ENCODE measurements at places on chromosomes 1 and 21.

DNA sequence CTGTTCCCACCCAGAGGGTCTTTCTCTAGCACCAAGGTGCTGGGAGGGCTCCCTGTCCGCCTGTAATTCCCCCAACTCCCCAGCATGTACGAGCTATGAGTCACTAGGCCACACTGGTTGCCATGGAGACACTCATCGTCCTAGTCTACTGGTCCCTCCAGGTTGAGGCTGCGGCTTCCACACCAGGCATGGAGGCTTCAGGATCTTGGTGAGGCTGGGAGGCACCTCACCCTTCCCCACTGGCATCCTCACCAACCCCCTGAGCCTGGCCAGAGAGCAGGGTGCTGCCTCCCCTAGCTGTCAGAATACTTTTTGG is 75.6 kb upstream of the KAZN start:
- DNase-seq: no peak

DNA sequence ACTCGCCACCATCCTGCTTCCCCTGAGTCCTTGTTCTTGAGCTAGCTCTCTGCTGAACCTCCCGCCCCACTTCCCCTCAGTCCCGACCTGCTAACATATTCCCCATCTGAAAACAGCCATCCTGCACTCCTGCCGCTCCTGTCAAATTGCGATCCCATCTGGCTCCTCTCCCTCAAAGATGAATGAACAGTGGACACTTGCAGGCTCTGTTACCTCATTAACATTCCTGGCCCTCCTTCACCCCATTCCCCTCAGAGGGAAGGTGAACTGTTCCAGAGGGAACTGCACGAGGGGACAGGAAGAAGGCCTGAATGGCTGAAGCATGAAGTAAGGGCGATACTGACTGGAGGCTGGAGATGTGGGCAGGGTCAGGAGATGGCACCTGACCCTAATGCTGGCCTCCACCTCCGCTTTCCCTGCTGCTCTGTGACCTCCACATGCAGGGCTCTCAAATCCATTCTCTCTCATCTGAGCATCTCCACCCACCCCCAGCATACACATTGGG is 7.4 kb upstream of the CELSR2 start:
- DNase-seq: no peak

DNA sequence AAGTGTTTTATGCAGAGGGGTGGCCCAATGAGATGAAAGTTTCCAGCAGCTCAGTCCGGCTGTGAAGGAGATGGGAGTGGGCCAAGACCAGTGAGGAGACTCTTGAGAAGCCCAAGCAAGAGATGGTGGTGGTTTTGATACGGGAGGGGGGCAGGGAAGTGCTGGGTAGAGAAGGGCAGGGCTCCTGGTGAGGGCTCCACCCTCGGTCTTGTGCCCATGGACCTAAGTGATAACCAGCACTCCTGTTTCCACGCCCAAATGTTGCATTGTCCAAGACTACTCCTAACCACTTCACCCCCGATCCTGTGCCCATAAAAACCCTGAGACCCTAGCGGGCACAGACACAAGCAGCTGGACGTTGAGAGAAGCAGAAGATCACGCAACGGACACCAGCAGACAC is 140.9 kb downstream of the MIS18A start:
- no peak for DNase-seq

- no peak for DNase-seq
These were observed 904 bp downstream of the KLF17 start for GRCh38 chr1:44119525-44119924.

DNA sequence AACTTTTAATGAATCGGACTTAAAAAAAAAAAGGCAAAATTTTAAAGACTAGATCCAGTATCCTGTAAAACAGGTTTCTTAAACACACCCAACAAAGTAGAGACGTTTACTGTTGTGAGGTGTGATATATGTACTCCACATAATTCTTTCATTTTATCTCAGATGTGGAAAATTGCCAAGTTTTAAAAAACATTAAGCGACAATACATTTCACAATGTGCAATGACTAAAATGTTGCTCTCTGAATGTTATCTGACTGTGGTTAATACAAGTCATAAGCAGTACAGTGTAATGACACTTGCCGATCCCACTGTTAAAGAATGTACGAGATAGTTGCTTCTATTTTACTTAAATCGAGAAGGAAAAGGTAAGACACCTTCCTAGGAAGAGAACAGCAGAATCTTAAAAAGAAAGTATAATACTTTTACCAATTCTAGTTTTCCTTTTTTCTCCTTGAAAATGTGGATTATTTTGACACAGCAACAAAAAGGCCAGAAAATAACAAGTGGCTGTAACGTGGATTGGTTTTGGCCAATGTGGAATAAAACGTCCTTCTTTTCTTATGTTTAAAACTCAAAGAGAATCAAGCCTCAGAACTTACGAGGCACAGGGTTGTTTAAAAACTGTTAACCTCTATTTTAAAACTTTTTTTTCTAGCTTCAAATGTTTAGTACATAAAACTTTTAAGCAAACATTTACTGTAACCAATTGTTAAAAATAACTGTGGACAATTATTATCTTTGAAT is 51.4 kb downstream of the TP53BP2 start:
- DNase-seq: no peak

Measured in CD4-positive, alpha-beta T cell treated with Interleukin-1 beta for 1 hour (primary cell).